Activated T-helper 1 cell treated with anti-CD3 and anti-CD28 coated beads, Interleukin-2, amount 50 U/mL, for 16 hours (primary cell): ENCODE measurements at places on chromosomes 3 and 15.

GRCh38 chr3:148100476-148100875 lies 597.2 kb upstream of the AGTR1 start:
- DNase-seq: no peak

GRCh38 chr3:45387636-45388348 lies 584 bp upstream of the LARS2 start:
- DNase-seq: no peak

DNA sequence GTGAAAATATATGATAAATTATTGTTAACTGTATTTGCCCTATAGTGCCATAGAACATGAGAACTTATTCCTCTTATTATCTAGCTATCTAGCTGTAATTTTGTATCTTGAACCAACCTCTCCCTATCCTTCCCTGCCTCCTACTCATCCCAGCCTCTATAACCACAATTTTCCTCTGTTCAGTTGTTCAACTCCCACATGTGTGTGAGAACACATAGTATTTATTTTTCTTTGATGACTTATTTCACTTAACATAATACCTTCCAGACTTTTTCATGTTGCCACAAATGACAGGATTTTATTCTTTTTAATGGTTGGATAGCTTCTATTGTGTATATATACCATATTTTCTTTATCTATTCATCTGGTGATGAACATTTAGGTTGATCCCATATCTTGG lies 85.4 kb upstream of the SUCLG2 start:
- DNase-seq: no peak

- DNase-seq: no peak
Measured at GRCh38 chr3:140754936-140755335, 77.1 kb downstream of the TRIM42 start.

DNA sequence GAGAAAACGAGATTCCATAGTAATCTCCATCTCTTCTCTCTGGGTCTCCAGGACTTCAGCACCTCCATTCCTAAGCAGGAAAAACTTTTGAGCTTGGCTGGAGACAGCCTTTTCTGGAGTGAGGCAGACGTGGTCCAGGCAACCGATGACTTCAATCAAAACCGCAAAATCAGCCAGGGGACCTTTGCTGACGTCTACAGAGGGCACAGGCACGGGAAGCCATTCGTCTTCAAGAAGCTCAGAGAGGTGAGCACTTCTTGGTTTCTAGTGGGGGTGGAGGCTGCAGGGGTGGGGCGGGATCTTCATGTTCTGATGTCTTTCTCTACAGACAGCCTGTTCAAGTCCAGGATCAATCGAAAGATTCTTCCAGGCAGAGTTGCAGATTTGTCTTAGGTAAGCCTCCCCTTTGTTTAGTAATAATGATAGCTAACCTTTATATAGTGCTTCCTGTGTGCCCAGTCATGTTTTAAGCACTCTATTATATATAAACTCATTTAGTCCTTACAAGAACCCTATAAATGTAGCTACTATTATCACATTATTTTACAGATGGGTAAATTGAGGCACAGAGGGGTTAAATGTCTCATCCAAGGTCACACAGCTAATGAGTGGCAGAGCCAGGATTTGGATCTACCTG lies 35.0 kb upstream of the TATDN2 start:
- DNase-seq: no peak

DNA sequence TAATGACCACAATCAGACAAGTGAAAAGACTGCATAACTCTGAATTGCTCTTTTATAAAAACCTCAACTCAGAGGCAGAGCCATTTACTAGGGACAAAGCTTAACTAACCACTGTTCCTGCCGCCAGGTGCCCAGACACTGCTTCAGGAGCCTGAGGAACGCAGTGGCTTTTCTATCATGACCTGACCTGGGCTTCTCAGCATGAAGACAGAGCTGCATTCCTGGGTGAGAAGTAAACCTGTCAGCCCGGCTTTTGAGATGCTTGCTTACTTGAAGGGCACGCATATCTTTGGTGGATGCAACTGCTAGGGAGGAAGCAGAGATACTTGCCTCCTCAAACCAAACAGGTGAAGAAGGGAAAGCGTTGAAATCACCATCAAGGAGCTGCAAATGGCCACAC lies 7.9 kb downstream of the LRRC31 start:
- no peak for DNase-seq

DNA sequence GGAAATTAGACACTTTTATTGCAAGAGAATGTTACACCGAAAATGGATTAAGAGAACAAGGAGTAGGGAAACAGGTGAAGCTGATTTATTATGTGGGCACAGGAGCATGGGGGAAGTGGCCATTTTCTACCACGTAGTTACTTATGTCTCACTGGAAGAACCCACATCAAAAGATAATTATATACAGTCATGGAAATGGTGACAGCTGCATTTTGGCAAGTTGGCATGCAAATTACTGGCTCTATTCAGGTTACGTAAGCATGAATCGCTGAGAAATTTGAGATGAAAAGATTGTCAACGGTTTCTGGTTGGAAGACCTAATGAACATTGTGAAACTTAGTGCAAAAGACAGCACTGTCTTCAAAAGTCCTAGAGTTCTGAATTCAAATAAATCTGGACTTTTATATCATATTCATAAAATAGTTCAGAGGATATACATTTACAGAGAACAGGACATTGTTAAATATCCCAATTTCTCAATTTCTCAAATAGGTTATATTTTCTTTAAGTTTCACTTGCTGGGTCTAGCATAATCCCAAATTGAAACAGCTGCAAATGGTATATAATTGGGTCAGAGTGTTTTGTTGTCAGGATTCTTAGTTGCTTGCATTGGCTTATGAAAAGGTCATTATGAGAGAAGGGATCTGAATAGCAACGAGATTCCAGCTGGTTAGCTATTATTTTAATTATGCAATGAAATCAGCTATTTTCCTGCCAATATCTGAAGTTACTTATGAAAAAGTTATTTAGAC lies 567.8 kb downstream of the ZPLD1 start:
- DNase-seq: no peak

DNA sequence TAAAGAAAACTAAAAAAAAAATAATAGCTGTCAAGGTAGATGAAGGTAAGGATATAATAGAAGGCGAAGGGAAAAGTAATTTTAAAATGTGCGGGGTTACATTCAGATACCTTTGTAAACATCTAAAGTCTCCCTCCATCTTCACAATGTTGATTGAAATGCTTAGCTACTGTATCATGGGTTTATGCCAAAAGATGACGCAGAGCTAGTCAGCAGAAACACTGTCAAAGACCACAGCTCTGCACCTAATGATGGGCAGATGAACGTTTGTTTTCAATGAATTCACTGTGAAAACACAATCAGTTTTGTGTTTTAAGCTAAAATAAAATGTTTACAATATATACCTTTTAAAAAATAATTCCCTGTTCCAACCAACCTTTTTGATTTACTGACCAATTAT lies 61.2 kb downstream of the RFTN1 start:
- DNase-seq: no peak

DNA sequence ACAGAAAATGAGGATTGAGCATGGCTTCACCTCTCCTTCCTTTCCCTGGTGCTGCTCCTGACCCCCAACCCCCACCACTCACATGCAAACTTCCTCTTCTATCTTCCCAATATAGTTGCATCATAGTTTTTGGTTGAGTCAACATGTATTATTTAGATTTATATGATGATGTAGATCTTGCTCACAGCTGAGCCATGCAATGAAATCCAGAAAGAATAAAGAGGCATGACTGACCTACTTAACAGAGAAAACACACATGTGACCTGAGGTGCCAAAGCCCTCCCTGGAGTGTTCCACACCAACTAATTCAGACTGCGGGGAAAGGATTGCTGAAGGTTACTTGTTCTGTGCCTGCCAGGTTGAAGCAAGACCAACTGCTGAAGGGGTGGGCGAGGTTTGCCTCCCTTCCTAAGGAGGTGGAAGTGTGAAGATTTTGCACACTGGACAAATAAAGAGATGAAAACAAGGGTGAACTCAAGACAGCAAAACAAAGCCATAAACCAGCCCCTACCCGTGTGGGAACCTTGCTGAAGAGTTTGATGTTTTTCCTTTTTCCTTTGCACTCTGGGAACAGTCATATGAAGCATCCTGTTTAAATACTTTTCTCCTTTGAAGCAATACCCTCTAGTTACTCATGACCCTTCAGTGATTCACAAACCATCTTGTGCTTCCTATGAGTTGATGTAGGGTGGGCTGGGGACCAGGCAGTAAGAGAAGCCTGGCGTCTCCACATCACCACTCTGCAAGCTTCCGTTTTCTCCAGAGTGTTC lies 155.2 kb upstream of the UBE2E1 start:
- no peak for DNase-seq

DNA sequence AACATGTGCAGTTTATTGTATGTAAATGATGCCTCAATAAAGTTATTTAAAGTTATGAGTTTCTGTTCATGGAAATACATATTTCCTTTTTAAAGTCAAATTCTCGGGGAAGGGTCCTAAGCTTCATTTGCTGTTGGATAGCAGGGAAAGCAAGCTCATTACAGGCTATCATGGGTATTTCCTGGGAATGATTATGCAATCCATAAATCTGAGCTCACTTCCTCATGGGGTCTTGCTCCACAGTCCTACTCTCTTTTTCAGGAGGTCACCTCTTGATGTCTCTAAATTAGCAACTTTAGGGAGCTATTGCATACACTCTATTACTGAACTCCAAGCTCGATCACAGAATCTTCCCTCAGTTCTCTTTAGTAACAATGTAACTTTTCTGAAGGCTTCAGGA lies 69.9 kb upstream of the TP63 start:
- DNase-seq: no peak
